Cortex of kidney (tissue), 1 donor: ENCODE measurements at places on chromosomes 16 and 17.

- DNase-seq = no peak
These were observed at the start of gene CCL5 for GRCh38 chr17:35879773-35880654. Gene CCL5, minus strand, starts transcription at chr17:35880360.

DNA sequence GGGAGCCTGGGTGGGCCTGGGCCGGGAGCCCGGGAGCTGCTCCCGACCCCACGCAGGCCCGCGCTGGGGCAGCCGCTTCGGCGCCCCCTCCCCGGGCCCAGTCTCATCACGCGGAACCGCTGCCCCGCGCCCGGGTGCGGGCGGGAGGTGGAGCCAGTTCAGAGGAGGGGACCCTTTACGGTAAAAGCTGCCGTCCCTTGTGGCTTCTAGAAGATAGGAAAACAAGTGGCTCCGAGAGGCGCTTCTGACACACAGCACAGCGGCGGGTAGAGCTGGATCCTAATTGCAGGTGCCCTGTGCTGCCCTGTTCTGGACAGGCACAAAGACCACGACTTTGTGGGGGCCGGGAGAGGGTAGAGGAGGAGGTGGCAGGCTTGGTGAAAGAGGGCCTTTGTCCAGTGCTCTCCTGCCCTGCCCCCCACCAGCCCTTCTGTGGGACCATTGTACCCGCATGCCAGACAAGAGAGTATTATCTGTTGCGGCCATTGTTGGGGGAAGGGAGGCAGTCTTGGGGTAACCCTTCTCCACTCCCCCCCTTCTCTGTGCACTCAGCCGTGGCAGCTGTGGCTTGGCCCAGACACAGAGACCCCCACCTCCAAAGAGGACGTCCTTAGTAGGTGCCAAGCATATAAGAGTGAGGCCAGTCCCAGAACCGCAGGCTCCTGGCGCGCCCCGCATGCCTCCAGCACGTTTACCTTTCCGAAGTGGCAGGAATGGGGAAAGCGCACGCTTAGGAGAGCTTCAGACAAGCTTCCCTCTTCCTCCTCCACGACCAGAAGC lies 736 bp downstream of the CNP start:
- no peak for DNase-seq

GRCh38 chr17:58276423-58276822 lies 4.3 kb downstream of the MPO start:
- no peak for DNase-seq

- DNase-seq = no peak
These were observed 16.8 kb upstream of the DYNLL2 start for GRCh38 chr17:58066401-58066800.

DNA sequence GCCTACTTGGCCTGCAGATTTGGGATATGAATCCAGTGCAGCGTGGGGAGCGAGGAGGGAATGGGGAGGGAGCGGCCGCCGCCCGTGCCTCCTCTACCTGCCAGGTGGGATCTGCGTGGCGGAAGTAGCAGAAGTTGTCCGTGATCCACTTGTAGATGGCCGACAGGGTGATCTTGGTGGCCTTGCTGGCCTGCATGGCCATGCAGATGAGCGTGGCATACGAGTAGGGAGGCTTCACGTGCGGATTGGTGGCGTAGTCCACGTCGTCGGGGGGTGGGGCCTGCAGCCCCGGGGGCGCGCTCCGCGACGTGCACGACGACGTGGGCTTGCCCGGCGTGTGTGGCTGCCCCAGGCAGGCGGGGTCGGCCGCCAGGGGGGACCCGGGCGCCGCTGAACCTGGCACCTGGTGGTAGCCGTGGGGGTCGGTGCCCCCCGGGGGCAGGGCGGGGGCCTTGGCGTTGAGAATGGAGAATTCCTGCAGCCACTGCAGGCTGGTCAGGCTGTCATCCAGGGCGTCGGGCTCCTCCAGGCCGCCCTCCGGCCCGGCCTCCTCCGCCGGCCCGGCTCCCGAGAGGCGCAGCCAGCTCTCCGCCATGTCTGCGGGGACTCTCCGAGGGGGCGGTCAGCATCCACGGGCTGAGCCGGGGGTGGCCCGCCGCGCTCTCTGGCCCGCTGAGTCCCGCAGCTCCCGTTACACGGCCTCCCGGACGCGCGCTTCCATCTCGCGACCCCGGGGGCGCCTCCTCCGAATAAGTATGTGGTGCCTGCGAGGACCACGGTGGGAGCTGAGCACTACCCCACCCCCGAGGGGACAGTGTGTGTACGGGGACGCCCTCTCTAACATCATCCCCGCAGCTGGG lies 1.0 kb downstream of the FOXJ1 start:
- DNase-seq = no peak

DNA sequence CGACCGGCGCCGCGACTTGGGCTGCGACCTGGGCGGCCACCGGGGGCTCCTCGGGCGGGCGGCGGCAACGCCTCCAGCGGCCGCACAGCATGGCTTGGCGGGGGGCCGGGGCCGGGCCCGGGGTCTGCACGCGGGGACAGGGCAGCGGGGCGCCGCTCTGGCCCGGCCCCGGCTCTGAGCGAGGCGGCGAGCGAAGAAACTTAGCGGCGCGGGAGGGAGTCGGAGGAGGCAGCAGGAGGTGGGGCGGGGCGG lies at the start of gene PLCD3:
Gene PLCD3, minus strand, starts transcription at position 196 of the 252 bp plus-strand sequence. Its CDS starts 105 bp downstream, at position 91.
- no peak for DNase-seq

DNA sequence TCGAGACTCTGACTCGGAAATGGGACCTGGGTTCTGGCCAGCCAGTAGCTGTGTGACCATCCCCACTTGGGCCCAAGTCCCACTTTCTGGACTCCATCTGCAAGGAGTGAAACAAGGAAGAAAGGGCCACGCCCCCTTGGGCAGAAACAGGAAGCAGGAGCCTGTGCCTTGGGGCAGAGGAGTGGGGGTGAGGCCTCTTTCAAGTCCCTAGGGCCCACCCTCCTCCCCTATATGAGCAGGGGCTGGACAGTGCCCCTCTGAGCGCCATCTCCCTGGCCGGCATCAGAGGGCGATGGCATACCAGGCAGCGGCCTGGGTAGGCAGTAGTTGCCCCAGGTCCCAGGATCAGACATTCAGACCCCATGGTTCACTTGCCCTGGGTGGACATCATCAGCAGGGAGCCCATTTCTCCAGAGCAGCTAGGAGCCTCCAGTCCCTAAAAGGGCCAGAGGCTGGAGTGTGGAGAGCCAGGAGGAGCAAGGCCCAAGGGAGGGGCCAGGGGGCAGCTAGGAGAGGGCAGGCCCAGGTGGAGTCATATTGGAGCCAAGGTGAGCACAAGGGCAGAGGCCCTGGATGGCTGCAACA lies 7.1 kb downstream of the BCAR1 start:
- DNase-seq = no peak

DNA sequence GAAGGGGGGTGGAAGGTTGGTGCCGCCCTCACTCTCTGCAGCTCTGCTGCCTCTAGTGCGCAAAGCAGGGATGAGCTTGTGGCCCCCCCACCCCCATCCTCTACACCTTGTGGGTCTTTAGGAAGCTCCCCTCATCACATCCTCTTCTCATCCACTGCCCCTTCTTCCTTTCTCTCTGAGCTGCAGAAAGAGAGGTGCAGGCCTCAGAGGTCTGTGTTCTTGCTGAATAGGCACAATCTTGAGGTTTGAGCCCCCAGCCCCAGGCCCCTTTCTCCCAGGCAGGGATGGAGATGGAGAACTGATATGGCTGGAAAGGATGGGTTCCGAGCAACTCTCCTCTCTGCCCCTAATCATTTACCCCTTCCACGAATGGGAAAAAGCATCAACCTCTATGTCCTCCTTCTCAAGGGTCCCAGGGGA lies 2.6 kb downstream of the CACNA1G start:
- no peak for DNase-seq

DNA sequence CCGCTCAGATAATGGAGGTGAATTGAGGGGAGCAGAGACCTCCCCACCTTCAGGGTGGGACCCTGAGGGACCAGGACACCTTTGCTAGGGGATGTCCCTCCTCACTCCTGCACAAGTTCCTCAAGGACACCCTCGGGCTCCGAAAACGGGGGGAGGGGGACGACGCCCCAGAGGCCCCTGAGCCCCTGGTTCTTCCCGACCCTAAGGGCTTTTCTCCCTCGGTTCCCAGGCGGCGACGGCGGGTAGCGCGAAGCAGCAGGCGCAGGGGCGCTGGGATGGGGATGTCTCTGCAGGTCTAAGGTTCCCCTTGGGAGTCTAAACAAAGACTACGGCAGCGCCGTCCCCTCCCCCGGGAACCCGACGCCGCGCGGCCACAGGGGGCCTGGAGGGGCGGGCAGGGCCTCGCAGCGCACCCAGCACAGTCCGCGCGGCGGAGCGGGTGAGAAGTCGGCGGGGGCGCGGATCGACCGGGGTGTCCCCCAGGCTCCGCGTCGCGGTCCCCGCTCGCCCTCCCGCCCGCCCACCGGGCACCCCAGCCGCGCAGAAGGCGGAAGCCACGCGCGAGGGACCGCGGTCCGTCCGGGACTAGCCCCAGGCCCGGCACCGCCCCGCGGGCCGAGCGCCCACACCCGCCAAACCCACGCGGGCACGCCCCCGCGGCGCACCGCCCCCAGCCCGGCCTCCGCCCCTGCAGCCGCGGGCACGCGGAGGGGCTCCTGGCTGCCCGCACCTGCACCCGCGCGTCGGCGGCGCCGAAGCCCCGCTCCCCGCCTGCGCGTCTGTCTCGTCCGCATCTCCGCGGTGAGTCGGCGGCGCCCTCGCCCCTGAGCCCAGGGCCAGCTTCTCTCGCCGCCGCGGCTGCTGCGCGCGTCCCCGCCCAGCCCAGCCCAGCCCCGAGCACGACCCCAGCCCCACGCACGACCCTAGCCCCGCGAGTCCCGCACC lies 36.7 kb upstream of the NDRG4 start:
- DNase-seq = no peak

- DNase-seq = no peak
These were observed 314.3 kb downstream of the C16orf95 start for GRCh38 chr16:87002717-87003413.

DNA sequence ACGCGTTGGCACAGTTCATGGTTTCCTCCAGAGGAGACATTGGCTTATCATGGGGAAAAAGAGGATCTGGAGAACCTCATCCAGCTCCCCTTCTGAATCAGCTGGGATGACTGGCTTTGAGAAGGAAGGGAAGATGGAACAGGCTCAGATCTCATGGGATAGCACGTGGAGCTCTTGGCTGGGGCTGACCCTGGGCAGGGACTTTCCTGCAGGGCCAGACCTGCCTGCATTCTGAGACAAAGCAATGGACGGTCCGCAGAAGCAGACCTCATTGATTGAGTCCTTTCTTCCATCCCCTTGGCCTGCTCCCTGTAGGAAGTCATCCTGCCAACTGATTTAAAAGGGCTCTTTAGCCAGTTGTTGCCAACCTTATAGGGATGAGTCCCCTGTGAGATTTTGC lies 26.2 kb downstream of the PLCD3 start:
- no peak for DNase-seq

DNA sequence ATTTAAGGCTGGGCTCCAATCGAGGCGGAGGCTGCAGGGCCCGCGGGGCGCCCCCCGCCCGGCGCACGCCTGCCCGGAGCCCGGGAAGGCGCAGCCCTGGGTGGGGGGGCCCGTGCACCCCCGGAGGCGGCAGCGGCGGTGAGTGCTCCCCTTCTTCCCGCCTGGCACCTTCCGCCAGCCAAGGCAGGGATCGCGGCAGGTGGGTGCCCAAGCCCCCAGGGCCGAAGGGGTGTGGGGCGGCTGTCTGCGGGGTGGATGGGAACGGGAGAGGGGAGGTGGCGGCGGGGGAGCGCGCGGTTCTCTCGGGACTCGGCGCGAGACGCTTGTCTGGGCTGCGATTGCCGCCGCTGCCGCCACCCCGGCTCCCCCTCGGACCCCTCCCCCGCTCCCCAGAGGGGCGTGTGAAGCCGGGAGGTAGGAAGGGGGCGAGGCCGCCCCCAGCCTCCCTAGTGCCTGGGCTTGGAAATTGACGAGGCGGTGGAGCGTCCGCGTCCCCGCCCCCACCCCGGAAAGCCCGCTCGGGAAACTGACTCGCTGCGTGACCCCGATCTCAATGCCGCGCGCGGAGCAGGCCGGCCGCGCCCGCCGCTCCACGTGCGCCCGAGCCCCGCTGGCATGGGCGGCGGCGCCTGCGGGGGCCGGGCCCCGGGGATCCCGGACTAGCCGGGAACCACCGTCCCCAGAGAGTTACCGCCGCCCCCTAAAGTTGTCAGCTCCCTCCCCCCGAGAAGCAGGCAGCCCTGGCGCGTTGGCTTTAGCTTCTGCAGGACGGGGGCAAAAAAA lies 231.5 kb downstream of the MRTFB start:
- DNase-seq = no peak

DNA sequence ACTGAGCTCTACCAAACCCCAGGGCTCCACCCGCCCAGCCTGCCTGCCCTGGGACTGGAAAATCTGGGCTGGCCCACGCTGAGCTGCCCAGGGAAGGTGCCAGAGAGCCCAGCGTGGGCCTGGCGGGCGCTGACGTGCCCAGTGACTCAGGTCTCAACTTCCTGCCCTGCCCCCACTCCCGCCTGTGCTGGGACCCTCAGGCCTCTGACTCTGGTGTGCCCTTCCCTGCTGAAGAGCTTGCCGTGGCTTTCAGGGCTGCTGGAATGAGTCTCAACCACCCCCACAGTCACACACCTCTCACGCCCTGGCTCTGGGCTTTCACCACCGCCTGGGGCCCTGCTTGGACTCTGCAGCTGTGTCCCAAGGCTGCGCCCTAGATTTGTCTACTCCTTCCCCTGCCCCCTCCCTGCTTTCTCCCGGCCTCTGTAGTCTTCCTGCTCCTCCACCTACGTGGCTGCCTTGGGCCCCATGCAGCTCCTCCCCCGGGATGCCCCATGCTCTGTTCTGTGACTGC lies 10.4 kb downstream of the LLGL1 start:
- no peak for DNase-seq

DNA sequence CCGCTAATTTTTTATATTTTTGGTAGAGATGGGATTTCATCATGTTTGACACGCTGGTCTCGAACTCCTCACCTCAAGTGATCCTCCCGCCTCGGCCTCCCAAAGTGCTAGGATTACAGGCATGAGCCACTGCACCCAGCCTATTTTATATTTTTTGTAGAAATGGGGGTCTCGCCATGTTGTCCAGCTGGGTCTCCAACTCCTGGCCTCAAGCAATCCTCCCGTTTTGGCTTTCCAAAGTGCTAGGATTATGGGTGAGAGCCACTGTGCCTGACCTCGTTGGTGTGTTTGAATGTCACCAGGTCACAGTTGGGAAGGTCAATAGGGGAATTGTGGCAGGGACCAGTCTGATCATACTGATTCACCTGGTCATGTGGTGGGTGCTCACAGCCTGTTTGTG lies 56.7 kb upstream of the NKD1 start:
- DNase-seq = no peak

- DNase-seq = no peak
These were observed 2.9 kb upstream of the HIC1 start for GRCh38 chr17:2051933-2052559.

DNA sequence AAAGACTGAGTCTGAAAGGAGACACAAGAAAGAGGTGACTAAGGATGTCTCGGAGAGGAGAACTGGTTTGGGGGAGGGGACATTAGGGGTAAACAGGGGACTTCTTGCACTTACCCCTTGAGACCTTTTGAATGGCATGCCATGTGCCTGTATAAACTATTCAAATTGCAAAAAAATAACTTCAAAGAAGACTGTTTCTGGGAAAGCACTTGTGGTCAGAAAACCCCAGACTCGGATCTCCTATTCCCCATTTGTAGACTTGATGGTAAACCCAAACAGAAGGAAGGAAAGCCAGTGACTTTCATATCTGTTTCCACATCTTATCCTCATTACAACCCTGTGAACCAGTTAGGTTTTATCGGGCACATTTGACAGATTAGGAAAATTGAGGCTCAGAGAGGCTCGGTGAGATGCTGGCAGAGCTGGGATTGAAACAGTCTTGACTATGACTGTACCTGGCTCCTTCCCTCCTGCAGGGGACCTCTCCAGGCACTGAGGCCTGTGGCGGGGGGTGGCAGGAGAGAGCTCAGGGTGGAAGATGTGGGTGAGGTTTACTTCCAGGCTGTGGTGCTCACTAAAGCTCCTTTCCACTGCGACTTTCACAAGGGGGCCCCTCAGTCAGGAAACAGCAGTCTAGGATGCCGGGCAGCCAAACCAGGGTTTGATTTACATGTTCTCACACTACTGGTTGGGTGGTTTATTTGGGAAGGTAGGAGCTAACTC lies 30.5 kb upstream of the PLCG2 start:
- no peak for DNase-seq
